Effector CD4-positive, alpha-beta T cell (primary cell): ENCODE measurements at places on chromosomes 1 and 21.

GRCh38 chr1:57019236-57019839 is 53.5 kb upstream of the C8B start:
- no peak for DNase-seq

- no peak for DNase-seq
Measured at GRCh38 chr1:210653771-210654170, 325.1 kb downstream of the HHAT start.

- DNase-seq, result no peak
Measured at GRCh38 chr1:211329764-211330201, 3.1 kb downstream of the TRAF5 start.

DNA sequence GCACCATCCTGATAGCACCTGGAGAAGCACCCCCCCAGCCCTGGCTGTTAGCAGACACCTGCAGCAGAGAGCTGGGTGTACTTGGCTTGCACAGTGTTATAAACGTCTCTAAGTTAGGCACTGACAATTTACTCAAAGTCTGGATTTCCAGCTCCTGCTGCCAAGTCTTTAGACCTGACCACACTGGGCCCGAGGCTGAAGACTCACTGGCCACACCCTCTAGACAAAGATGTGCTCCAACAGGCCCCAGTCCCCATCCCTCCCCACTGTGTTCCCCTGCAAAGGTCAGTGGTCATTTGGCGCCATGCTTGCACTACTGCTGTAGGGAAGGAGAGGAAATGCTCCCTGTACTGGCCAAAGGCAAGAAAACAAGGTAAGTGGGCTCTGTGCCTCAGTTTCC is 31.1 kb downstream of the PADI6 start:
- no peak for DNase-seq

GRCh38 chr1:37660664-37661063 is 26.0 kb upstream of the RSPO1 start:
- DNase-seq, result no peak

GRCh38 chr1:156165083-156165482 is 11.7 kb downstream of the SEMA4A start:
- no peak for DNase-seq

GRCh38 chr21:37149411-37149810 is 76.4 kb downstream of the TTC3 start:
- no peak for DNase-seq

- no peak for DNase-seq
Measured at GRCh38 chr1:100866901-100867206, 27.8 kb downstream of the EXTL2 start.

- no peak for DNase-seq
Measured at GRCh38 chr1:205071801-205072200, 12.5 kb downstream of the TMEM81 start.

DNA sequence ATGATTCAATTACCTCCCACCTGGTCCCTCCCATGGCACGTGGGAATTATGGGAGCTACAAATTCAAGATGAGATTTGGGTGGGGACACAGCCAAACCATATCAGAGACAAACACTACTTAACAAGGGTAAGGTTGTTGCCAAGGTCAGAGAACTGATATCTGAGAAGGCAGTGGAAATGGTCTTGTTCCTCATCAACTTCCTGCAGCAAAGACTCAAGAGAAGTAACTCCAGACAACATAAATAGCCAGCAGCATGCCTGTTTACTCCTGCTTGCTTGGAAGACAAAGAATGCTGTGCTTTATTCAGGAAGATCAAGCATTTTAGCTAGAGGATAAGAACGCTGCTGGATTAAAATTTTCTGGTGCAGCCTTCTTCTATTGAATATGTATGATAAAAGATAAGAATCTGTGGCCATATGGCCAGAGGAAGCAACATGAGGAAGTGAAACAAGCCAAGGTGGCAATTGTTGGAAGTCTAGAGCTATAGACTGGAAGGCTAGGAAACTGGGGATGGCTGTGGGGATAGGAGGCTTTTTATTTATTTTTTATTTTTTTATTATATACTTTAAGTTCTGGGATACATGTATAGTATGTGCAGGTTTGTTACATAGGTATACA is 36.4 kb downstream of the DDAH1 start:
- no peak for DNase-seq

GRCh38 chr21:37546949-37547614 is 180.5 kb downstream of the DYRK1A start:
- DNase-seq, result no peak

- no peak for DNase-seq
Measured at GRCh38 chr1:64173336-64173940, 30.0 kb upstream of the UBE2U start.

- no peak for DNase-seq
Measured at GRCh38 chr1:187244623-187245022, 415.9 kb downstream of the PLA2G4A start.

DNA sequence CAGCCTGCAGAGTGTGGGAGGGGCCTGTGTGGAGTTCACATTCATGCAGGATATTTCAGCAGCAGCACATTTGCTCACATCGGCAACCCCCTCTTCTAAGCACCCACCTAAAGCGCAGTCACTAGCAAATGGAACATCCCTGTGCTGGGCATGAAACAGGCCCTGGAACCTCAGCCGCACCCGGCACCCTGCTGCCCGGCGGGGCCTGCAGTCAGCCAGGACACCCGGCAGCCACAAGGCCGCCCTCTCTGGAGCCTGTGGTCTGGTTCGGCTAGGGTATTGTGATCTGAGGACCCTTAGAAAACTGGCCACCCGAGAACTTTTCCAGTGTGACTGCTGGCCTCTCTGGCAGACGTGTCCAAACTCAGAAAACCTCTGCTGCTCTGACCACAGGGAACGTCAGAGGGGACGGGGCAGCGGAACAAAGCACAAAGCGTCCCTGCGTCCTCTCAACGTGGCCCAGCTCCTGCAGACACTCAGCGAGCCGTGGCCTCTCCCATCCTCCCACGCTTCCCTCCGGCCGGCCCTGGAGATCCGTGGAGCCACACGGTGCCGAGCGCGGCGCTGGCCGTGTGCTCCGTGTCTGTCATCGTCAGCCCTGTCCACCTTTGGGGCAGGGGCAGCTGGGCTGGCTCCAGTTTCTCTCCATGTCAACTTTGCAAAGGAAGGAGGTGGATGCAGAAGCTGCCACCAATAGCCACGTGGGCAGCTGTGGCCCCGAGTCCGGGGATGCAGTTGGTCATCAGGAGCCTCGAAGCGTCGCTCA is 175.9 kb upstream of the ARHGEF16 start:
- DNase-seq, result no peak

DNA sequence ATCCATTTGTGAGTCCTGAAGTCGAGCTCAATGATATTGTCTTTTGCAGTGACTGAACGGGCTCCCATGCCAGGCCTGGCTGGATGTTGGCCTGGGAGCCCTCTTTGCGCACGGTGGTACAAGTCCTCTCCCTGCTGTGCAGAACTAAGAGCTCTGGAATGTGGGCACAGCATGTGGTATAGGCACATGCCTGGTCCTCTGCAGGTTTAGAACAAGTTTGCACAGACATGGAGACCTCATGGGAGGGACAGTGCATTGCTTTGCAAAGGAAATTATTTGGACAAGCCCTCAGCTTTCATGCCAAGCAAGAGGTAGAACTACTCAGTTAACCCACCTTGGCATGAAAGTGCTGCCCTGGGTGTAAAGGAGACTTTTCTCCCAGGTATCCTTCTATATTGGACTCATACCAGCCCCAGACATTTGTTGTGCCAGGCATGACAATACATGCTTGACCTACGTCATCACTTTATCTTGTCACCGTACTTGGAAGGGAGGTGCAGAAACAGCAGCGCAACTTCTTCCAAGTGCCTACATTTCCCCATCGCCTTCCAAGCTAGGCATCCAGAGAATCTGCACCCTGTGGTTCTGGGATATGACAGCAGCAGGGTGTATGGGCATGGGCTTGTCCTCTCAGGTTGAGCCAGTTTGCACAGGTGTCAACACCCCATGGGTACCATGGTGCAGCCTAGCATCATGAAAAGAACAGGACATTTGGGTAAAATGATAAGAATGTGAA is 37.6 kb upstream of the MRPS6 start:
- no peak for DNase-seq

- DNase-seq, result no peak
Measured at GRCh38 chr1:119587341-119587740, 60.7 kb downstream of the ZNF697 start.

DNA sequence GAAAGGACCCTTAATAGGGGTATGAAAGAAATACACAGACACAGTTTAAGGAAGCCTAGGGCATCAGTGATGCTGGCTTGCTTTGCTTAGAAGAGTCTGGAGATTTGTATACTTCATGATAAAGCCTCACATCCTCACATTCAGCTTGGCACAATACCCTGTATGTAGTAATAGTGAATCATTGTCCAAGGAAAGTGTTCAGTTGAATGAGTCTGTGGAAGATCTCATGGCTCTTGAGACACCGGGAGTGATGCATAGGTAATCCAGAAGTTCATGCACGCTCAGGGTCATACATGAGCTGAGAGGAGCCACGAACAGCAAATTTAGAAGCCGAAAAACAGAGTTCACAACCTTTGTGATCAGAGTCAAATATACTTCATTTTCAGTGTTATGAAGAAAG is 537.2 kb upstream of the TMPRSS15 start:
- no peak for DNase-seq
